Right hindlimb (tissue), 1 donor: ENCODE measurements at places on chromosomes 13 and 19.
A peak's percentile ranks its signal among the peaks of the same experiment; 100 is the strongest.

GRCh38 chr19:17553256-17553655, 2.2 kb upstream of the COLGALT1 start:
- peak; percentile 89 for DNase-seq

GRCh38 chr19:46975011-46975924, 44.4 kb upstream of the NPAS1 start:
- DNase-seq: peak; percentile 70

- DNase-seq: no peak
Observed at GRCh38 chr19:39517432-39517831, 2.5 kb downstream of the SELENOV start.

- DNase-seq: no peak
Observed at GRCh38 chr19:31111741-31112140, 237.5 kb downstream of the TSHZ3 start.

GRCh38 chr19:4508698-4509097, 9.6 kb downstream of the PLIN4 start:
- no peak for DNase-seq

- no peak for DNase-seq
Observed at GRCh38 chr19:42091742-42092141, 15.8 kb downstream of the ZNF574 start.

DNA sequence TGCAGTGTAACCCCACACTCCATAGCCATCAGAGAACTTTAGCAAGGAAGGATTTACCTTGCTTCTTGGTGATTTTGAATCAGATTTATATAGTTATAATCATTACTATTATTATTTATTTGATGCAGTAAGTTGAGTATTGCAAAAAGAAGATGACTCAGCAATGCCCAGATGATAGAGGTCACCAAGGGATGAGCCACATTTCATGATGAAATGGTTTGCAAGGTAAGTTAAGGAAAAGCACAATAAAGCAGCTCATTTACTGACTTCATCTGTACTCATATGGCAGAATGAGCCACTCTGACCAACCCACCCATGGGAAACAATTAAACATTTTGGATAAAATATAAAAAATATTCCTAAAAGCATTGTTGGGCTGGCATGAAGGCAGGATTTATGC, 59.1 kb downstream of the AKAP11 start:
- no peak for DNase-seq

- no peak for DNase-seq
Observed at GRCh38 chr13:75670496-75670895, 34.4 kb downstream of the LMO7 start.

- DNase-seq: no peak
Observed at GRCh38 chr13:113509989-113510388, 19.5 kb upstream of the DCUN1D2 start.

DNA sequence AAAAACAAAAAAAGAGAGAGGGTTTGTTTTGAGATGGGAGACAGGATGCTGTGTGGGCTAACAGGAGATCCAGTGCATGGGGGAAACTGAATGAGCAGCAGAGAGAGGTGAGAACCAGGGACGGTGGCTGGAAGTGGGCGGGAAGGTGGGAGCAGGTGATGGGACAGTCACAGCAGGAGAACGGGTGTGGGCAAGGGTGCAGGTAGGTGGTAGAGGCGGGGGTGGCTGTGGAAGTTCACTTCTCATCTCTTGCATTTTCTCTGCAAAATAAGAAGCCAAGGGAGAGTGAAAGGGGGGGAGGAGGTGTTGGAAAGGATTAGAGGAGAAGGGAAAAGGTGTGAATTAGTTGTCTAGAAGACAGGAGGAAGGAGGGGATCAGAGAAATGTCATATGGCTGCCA, 21.9 kb downstream of the FBXO17 start:
- peak; percentile 19 for DNase-seq

DNA sequence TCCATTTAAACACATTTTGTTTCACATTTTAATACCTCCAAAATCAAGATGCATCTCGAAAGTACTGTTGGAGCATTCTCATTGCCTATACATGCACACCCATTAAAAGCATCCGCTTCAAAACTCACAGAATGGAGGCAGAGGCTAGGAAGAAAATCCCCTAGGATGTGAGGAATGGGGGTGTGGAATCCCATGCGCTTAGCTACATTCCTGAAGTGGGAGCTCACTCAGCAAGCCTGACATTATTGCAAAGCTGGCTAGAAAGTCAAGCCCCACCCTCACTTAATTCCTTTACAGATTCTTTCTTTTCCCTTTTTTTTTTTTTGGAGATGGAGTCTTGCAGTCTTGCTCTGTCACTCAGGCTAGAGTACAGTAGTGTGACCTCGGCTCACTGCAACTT, 4.6 kb upstream of the FAM32A start:
- DNase-seq: peak; percentile 38

- no peak for DNase-seq
Observed at GRCh38 chr13:35387682-35388250, 88.7 kb downstream of the MAB21L1 start.

GRCh38 chr13:90105276-90105675, 1242.2 kb upstream of the MIR17HG start:
- no peak for DNase-seq

DNA sequence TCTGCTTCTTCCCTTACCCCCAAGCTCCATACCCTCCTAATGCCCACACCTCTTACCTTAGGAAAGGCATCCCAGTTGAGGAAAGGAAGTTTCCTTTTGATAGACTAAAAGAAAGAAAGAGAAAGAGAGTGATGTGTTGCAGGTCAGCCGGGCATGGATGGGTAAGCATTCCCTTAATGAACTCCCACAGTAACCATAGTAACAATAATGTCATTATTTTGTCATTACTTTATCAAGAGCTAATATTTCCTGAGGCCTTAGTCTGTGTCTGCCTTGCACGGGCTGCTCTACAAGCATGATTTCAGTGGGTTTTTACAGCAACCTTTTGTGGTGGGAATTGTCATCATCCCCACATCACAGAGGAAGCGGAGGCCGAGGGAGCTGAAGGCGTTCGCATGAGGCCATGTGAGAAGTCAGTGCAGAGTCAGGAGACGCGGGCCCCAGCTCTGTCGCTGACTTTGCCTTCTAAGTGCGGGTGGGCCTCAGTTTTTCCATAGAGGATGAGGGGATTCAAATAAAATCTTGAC, 2.5 kb downstream of the KRTDAP start:
- no peak for DNase-seq

- no peak for DNase-seq
Observed at GRCh38 chr13:33174931-33175330, 110.6 kb downstream of the STARD13 start.

DNA sequence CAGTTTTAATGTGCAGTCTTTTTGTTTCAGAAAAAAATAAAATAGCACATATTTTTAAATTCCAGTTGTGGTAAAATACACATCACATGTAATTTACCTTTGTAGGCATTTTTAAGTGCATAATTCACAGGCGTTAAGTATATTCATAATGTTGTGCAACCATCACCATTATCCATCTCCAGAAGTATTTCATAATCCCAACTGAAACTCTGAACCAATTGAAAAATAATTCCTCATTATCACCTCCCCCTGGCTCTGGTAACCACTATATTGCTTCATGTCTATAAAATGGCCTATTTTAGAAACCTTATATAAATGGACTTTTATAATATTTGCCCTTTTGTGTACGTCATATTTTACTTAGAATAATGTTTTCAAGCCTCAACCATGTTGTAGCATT, 756.5 kb upstream of the KLHL1 start:
- no peak for DNase-seq

DNA sequence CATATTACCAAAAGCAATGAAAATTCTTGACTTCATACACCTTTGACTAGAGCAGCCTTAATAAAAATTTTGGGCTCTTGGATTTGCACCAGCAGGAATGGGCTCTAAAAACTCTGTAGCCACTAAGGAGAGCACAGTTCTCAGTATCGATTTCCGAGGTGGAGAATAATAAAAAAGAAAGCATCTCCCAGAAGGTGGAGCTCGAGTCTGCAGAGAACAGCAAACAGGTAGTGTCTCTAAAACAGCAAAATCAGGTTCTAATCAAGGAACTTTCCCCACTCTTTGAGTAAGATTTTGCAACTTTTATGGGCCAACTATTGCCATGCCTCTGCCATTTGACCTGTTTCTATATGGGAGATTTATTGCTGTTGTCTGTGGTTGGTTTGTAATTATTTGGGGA, 258.7 kb upstream of the GPC6 start:
- DNase-seq: no peak

GRCh38 chr13:111251646-111252445, 68.6 kb upstream of the TEX29 start:
- DNase-seq: no peak

DNA sequence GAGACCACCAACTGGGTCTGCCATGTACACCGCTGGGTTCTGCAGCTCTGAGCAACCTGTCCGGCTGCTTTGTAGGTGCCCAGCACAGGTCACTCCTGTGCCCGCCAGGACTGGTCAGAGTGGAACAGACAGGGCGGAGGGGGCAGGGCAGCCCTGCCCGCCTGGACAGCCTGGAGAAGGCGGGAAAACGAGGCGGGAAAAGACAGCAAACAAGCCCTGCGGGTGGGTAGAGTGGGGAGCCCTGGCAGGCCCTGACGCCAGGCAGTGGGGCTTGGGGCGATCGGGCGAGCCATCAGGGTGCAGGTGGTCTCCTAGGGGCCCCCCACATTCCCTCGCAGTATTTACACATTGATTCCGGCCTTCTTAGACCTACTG, 533 bp upstream of the UHRF1 start:
- no peak for DNase-seq

- peak; percentile 80 for DNase-seq
Observed at GRCh38 chr13:42894765-42895243, 97.2 kb downstream of the EPSTI1 start.

DNA sequence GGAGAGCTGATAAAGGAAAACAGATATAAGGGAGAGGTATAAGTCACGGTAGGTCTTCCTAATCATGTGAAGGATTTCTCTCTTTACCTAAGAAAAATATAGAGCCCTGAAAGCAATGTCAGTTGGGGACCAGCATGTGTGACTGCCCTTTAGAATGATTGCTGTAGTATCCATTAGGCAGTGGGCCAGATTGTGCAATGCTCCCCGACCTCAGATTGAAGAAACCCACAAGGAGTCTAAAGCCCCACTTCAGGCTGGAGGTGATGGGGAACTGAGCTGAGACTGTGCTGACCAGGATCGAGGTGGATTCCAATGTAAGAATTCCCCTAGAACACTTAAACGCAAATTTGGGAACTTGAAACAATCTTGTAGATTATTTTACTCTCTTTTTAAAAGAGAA, 614.4 kb downstream of the LIG4 start:
- DNase-seq: no peak

DNA sequence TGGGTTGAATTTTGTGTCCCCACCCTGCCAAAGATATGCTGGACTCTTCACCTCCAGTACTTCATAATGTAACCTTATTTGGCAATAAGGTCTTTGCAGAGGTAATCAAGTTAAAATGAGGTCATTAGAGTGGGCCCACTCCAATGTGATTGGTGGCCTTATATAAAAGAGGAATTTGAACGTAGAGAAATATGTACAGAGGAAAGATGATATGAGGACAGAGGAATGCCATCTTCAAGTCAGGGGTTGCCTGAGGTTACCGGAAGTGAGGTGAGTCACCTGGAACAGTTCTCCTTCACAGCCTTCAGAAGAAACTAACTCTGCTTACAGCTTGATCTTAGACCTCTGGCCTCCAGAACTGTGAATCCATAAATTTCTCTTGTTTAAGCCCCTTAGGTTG, 69.9 kb downstream of the GPC5 start:
- no peak for DNase-seq

- peak; percentile 63 for DNase-seq
Observed at GRCh38 chr13:36673838-36674326, at the start of gene SERTM1. Gene SERTM1 (plus strand): TSS chr13:36674020. CDS start chr13:36695079, 21,059 bp downstream.

GRCh38 chr13:45269204-45269603, 68.4 kb upstream of the KCTD4 start:
- no peak for DNase-seq

DNA sequence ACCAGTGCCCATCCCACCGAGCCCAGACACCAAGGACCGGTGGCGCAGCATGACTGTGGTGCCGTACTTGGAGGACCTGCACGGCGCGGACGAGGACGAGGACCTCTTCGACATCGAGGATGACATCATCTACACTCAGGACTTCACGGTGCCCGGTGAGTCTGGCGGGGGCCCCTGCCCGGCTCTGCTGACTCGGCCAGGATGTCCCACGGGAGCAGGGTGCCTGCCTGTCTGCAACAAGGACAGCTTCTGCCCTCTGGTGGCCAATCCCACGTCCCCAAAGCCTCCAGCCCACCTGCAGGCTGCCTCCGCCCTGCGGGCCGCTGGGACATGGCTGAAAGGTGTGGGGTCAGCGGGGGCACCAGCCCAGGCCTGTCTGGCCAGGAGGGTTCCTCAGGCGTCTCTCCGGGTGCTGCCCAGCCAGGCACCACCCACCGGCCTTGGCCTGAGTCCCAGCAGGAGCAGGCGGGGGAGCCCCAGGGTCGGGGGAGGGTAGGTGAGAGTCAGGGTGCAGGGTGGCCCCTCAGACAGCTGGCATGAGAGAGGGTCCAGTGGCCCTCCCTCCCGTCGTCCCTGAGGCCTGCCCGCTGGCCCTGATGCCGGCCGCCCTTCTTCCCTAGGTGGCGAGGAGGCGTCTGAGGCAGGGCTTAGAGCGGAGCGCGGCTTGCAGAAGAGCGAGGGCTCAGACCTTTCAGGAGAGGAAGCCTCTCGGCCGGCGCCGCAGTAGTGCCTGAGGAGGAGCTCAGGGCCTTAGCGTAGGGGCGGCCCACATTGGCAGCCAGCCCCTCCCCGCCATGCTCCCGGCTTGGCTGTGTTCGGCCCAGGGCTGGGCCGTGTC, 14.6 kb downstream of the CBARP start:
- DNase-seq: no peak

DNA sequence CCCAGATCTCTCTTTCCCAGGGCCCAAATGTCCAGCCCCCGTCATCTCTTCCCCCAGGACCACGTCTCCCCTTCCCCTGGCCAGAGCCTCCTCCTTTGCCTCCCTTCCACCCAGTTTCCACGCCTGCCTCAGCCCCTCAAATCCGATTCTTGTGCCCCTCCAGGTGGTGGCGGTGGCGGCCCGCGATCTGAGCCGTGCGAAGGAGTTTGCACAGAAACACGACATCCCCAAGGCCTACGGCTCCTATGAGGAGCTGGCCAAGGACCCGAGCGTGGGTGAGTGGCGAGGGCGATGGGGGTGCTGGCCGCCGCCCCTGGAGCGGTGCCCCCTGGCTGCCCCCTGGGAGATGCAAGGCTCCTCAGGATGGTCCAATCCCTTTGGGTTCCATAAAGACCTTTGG, 1.3 kb downstream of the DHDH start:
- no peak for DNase-seq

GRCh38 chr13:32415019-32415418, 12.9 kb downstream of the N4BP2L1 start:
- DNase-seq: no peak

GRCh38 chr19:35846038-35846668, 6.2 kb downstream of the NPHS1 start:
- DNase-seq: no peak

- DNase-seq: peak; percentile 39
Observed at GRCh38 chr13:36712770-36713169, 39.0 kb downstream of the SERTM1 start.

- no peak for DNase-seq
Observed at GRCh38 chr13:28620011-28620830, 38.7 kb upstream of the POMP start.

- DNase-seq: peak; percentile 70
Observed at GRCh38 chr19:18044825-18045304, 36.9 kb downstream of the ARRDC2 start.

GRCh38 chr13:42073683-42074082, 25.2 kb downstream of the DGKH start:
- DNase-seq: no peak
